ENCODE measurements at places on chromosomes 1 and 21.

- no peak for DNase-seq
Observed at GRCh38 chr1:111633736-111634247, 14.2 kb downstream of the RAP1A start.

DNA sequence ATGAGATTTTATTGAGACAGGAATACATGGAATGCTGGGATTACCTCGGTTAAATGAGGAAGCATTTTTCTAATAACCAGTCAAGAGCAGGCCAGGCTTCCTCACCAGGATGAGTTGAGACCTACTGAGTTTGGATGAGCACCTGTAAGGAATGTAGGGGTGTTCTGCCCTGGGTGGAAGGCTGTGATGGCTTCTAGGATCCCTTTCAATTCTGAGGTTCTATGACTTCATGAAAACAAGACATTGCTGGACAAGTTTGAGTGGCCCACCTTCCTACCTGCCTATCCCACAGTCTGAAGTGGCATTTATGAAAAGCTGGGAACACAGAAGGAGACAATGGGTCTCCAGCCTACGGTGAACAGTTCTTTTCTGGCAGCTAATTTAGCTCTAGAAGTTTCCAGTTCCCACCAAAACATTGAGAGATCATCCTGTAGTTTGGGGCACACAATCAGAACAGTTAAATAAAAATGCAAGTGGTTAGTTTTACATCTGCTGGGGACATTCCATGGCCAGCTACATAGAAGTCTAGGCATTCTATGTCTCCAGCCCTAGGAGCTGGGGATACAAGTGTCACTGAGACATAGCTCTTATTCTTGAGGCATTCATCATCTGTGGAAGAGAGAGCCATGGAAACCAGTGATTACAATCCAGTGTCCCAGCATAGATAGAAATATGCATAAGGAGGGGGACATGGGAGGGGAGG lies 51.3 kb upstream of the TSPAN2 start:
- DNase-seq, result no peak

DNA sequence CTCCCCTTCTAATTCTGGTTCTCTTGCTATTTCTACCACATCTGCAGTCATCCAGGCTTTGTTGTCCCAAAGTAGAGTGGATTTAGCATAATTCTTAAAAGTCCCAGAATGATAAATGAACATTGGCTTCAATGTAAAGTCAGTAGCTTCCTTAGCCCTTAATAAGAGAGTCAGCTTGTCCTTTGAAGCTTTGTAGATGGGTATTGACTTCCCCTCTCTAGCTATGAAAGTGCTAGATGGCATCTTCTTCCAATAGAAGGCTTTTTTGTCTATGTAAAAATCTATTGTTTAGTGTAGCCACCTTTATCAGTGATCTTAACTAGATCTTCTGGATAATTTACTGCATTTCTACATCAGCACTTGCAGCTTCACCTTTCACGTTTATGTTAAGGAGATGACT lies 181.4 kb upstream of the B3GALT2 start:
- DNase-seq, result no peak

GRCh38 chr1:78651241-78651640 lies 1.6 kb downstream of the IFI44 start:
- DNase-seq, result peak; percentile 22

DNA sequence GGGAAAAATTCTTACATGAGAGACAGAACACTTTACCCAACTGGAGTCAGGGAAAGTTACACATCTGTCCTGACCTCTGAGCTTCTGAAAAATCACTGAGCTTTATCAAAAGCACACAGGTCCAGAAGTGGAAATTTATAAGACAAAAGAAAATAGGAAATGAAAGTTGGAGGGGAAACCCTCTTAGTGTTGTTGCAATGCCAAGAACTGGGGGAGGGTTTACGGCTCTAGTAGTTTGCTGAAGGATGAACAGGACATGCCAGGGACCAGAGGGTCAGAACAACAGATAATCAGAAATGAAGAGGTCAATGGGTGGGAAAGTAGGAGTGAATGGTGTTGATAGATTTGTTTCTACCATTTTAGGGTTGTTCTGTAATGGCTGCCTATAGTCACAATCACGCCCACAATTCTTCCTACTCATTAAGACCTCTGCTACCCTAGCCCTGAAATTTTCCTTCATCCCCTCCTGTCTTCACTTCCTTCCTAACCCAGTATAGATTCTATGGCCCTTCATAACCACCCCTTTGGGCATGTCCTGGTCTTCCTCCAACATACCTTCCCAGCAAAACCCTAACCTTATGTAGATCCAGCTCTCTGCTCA lies 30.3 kb upstream of the FMOD start:
- DNase-seq, result no peak

GRCh38 chr1:241532162-241532531 lies at the start of gene KMO:
KMO (plus strand) TSS chr1:241532378; CDS start chr1:241532445, 67 bp downstream.
- no peak for DNase-seq

DNA sequence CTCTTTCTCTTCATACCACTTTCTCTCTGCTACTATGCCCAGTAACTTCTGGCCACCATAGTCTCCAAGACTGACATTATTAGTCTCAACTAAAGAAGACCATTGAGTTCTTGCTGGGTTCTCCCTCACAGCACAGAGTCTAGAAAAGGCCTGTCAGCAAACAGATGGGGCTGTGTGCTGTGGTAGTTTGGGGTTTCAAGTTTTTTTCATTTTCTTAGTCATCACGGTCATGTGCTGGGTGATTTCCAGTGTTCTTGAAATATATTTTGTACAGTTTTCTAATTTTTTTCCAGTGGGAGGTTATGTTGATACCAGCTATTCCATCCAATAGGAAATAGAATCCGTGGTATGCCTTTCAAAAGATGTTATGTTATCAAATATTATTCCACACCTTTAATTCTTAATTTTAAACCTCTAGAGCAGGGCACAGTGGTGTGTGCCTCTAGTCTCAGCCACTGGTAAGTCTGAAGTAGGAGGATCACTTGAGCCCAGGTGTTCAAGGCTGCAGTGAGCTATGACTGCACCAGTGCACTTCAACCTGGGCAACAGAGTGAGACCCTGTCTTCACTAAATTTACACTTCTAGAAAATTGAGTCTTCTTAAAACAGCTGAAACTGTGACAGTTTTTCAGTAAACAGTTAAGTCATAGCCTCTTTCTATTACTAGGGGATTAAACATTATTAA lies 8.3 kb downstream of the CFHR2 start:
- no peak for DNase-seq

DNA sequence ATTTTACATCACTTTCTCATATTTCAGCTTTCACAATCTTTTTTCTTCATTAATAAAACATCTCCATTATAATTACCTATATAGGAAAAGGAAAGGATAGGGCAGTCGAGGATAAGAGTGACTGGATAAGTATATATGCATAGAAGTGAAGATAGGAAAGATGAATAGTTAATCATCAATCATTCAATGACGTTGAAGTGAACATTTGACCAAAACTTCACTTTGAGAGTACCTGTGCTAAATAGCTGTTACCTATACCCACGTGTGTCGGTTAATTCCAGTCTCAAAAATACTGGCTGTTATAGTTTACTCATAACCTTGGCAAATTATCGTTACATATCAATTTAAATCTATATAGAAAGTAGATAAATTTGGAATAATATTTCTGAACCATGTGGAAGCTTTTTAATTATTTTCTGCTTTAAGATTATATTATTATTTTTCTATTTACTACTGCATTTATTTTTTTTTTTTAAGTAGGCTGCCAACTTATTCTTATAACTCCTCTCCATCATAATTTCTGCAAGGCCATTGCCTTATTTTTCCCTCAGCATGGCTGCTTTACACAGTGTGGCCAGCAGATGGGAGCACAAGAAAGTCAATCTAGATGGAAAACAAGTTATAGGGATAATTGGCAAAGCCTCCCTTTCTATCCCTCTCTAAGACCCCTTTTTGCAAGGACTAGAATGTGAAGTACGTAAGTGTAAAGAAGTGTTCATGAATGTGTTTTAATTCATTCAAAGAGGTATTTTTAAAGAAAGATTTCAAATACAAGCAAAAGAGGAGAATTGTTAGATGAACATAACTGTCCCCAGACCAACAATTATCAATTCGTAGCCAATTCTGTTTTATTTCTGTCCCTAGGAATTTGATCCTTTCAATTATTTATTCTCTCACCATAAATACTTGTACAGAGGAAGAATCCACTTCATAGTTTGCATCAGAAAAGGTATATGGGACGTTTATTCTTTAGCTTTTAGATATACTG lies 290.4 kb downstream of the KCNT2 start:
- no peak for DNase-seq

DNA sequence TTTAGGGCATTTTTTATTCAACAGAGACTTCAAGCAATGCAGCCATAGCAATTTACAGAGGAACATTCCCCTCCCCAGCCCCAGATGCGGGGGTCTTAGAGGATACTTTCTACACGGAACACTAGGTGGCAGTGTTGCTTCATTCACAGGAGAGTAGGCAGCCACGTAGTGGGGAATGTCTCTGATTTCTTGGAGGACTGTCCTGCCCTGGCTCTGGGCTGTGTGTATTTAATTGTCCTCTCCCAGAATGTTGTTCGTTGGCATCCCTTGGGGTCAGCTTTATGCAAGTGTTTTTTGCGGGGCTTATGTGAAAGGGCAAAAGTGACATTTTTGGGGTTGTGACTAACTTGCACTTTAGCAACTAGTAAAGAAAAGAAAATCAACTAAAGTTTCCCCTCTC lies 96.9 kb downstream of the PAPPA2 start:
- DNase-seq, result peak; percentile 38

DNA sequence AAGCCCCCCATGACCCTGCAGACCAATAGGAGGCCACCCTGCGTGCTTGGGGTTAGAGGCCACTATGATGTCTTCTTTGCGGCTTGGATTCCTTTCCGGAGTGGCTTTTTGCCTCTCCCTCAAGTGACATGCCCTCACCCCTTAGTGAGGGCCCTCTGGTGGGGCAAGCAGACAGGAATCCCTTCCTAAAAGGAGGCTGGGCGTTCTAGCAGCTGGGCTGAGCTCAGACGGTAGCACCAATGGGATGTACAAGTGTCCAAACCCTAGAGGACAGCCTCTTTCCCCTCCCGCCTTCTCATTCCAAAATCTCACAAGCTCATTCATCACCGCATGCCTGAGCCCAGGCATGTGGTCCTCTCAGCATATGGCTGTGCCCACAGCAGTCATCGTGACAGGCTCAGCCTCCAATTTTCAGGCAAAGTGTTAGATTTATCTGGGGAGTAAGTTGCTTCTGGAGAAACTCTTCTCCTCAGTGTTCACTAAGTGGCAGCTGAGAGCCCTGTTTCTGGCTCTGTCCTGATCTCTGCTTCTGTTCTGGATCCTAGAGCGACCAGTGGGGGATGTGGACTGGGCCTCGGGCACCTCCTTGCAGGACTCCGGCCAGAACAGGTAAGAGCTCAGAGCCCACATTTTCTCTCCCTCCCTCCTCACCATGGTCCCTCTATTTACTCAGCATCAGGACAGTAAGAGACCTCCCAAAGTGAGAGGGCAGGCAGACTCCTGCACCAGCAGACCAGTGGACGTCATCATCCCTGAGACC lies 4.8 kb downstream of the KIAA1614 start:
- DNase-seq, result no peak
